ENCODE measurements at places on chromosomes 11 and 22.

GRCh38 chr11:122162095-122162494 is 46.1 kb upstream of the BLID start:
- no peak for ATAC-seq

GRCh38 chr11:115930291-115930690 is 426.1 kb upstream of the CADM1 start:
- no peak for ATAC-seq

DNA sequence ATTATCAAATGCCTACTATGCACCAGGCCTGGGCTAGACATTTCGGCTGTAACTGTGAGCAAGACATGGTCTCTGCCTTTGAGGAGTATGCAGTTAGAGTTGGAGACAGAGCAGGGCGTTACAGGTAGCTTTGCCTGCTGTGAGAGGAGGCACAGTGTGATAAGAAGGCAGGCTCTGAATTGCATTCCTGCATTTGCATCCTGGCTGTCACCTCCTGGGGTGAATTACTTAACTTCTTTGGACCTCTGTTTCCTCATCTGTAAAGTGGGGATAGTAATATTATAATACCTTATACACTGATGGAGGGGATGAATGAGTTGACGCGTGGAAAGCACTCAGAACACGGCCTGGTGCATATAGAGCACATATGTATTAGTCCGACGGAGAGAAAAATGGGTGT is 118.1 kb upstream of the ARHGAP20 start:
- no peak for ATAC-seq

GRCh38 chr11:18706330-18707243 is 8.0 kb downstream of the TMEM86A start:
- peak; percentile 39 for ATAC-seq

DNA sequence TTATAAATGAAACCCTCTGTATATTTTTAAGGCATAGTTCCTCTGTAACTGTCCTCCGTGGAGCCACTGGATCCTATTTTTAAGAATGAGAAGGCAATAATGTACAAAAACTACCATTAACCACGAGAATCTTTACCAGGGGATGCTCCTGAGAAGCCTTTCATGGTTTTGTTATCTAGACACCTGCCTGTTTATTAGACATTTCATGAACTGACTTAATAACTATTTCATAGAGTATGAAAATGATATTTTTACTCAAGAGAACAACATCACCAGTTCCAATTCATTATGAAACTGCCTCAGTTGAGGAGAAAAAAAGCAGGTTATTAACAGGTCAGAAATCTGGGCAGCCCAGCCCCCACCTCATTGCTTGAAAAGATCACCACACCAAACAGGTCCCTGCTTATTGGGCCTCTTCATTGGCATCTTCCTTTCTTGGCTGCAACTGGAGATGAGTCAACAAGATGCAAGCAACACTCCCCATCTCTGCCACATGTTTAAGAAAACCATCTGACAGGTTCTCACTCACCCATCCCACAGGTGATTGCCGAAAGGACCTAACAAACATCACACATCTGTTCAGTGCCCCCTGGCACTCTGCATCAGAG is 27.8 kb downstream of the ETS1 start:
- no peak for ATAC-seq

GRCh38 chr22:26494506-26494905 is 10.8 kb downstream of the SRRD start:
- no peak for ATAC-seq

GRCh38 chr22:40594346-40594745 is 42.2 kb downstream of the MRTFA start:
- ATAC-seq: no peak

- no peak for ATAC-seq
Observed at GRCh38 chr11:93887111-93887510, 36.7 kb upstream of the VSTM5 start.

DNA sequence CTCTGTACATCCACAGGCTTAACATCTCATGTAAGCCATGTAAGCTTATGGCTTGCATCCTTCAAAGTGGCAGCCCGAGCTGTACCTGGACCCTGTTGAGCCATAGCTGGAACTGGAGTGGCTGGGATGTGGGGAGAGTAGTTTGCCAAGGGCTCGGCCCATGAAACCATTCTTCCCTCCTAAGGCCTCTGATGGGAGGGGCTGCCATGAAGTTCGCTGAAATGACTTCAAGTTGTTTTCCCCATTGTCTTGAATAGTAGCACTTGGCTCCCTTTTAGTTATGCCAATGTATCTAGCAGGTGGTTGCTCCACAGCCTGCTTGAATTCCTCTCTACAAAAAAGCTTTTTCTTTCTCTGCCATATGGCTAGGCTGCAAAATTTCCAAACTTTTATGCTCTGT is 5.2 kb upstream of the CHORDC1 start:
- no peak for ATAC-seq

GRCh38 chr11:65953471-65953870 is 8.1 kb upstream of the SART1 start:
- ATAC-seq: no peak

DNA sequence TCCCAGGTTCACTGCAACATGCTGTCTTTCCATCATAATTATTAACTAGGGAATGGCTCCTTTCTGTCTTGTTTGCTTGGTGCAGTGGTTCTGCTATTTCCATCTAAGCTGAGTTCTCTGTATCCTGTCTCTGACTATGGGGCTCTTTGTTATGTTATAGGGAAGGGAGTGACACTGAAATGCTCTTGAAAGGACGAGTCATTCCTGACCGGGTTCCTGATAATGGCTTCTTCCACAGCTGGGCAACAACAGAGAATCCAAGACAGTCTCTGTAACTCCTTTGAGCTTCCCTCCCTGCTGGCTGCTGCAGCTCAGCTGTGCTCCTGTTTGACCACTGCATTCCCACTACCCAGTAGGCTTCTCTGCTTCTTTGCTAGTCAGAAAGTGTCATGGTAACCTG is 24.1 kb downstream of the OR2AT4 start:
- no peak for ATAC-seq

- ATAC-seq: no peak
Observed at GRCh38 chr11:69210310-69211035, 54.7 kb downstream of the SMIM38 start.

DNA sequence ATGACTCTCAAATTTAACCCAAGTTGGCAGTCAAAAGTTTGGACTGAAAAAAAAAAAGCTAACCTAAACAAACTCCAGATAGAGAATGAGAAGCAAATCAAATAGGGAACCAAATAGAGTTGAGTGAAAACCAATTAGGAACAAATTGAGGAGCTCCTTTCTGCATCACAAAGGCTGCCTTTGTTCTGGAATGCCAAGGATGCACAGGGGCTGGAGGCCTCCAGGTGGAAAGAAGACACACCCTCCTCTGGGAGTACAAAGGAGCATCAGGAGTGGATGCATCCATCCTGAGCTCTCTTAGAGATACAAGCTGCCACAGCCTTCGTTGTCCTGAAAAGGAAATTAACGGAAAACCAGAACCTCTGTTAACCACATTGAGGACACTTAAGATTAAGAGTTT is 73.3 kb downstream of the MRGPRX1 start:
- ATAC-seq: no peak

GRCh38 chr11:109954534-109954933 is 138.7 kb upstream of the ZC3H12C start:
- ATAC-seq: no peak

DNA sequence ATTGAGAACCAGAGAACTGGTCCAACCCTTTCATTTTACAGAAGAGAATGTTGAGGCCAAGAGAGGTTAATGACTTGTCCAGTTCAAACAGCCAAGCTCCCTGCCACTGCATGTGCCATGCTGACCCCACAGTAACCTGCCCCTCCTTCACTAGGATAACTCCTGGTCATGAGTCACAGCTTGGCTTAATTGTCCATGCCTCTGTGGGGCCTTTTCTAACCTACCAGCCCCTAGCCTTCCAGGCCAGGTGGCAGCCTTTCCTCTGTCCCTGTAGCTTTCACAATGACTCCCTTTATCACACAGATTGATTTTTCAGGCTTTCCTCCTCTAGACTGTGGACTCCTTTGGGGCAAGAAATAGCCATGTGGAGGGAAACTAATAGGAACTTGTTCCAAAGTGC is 97.2 kb downstream of the PIWIL4 start:
- ATAC-seq: no peak

- ATAC-seq: no peak
Observed at GRCh38 chr11:5564259-5565019, 16.1 kb upstream of the OR52H1 start.

DNA sequence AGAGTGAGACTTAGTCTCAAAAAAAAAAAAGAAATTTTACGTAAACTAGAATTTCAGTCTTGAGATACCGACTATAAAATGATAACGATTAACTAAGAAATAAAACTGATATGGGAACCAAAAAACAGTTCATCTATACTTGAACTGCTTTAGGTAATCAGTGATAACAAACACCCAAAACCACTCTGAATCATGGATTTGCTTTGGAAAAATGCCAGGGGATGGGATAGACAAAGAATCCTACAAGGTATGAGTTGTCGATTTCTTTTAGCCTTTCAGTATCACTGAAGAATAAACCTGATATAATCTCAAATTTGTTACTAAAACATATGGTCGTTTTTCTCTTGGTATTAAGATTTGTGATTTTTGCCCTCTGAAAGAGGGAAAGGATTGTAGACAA is 13.7 kb downstream of the CSTF3 start:
- ATAC-seq: no peak

DNA sequence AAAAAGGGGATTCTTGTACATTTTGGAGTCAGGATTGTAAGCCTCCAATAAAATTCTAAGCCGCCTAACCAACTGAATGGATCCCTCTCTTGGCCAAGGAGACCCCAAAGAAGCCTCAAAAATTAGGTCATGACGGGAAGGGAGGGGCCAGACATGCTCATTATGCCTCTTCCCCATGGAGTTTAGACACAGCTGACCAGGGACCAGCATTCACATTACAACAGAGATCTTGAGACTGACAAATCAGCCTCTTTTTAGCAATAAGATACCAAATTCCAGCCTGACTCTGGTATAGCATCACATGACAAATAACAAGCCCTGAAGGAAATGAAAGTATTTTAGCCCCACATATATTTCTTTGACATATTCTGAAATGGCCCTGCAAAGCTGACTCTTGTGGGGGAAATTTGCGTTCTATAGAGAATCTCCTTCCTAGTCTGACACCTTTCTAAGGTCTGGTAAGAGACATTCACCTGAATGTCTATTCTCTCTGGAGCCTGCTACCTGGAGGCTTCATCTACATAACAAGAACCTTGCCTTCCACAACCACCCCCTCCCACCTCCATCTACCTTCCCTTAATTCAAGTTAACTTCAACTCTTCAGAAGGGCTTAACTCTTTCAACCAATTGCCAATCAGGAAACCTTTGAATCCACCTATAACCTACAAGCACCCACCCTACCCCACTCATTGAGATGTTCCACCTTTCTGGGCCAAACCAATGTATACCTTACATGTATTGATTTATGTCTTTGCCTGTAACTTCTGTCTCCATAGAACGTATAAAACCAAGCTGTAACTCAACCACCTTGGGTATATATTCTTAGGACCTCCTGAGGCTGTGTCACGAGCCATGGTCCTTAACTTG is 10.3 kb downstream of the GAL start:
- ATAC-seq: no peak

GRCh38 chr11:118901494-118902335 is 18.0 kb downstream of the CXCR5 start:
- ATAC-seq: no peak

GRCh38 chr11:21306739-21307358 is 637.5 kb downstream of the NELL1 start:
- no peak for ATAC-seq

- ATAC-seq: no peak
Observed at GRCh38 chr11:24373516-24373915, 123.3 kb upstream of the LUZP2 start.
